ENCODE measurements at places on chromosomes 11 and 22.

GRCh38 chr11:60431251-60431650 lies 1.9 kb downstream of the MS4A5 start:
- no peak for DNase-seq

- no peak for DNase-seq
Observed at GRCh38 chr22:45842291-45842991, 134.5 kb downstream of the WNT7B start.

DNA sequence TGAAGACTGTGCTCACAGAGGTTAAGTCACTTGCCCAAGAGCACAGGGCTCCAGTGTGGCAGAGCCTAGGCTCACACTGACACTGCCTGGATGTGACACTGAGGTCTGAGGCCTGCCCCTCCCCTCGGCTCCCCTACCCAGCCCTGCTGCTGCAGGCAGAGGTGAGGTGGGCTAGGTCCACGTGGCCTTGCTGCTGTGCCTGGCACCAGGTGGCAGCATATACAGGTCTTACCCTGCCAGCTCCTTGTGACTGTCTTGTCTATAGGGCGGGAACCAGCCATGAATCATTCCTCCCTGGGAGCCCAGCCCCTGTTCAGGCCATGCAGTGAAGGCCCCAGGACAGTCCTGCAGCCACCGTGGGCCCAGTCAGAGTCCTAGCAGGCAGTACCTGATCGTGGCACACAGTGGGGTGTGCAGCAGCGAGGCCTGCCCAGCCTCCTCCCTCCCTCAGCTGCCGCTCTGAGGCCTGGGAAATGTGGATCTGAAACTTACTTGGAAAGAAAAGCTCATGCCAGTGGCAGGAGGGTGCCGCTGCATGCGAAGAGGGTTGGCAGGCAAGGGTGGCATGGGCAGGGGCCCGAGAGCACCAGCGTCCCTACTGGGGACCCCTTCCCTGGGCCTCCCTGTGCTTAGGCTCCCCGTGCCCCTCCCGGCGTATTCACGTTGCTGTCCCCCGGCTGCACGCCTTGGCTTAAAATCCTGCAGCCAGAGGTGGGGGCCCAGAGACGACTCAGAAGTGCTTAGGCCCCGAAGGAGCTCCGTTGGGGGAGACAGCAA lies 1.2 kb upstream of the CERK start:
- no peak for DNase-seq

- DNase-seq: no peak
Observed at GRCh38 chr11:28671274-28671673, 563.1 kb downstream of the METTL15 start.

DNA sequence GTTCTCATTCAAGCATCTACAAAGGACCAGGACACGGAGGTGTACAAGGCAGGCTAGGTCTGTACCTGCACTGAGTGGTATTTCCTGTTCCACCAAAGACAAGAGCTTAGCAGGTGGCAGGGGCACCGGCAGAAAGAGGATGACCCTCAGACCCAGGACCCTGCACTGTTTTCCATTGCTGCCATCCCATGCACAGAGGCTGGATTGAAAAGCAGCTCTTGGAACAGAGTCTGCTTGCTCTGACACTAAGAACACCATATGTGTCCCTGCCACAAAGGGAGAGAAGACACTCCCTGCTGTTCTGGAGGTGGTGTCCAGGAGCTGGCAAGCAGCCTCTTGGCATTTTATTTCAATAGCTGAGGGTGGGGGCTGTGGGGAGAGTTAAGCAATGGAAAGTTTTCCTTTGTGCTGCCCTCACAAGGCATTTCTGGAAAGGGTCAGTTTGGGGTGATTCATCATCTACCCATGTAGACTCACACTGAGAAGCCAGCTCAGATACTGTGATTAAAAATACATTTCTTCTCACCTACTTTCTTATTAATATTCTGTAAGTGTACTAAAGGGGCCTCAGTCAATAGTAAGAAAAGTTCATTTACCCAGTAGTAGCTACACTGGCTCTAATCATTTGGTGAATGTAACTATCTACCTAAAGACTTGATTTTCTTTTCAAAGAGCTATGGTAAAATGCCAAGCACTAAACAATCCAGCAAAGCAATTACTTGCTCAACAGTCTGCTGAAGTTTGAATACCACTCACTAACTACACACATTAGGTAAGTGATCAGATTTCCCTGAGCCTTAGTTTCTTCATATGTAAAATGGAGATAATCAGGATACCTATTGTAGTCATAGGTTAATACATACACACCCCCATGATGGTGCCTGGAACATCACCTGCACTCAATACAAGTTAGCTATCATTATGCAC lies 55.2 kb downstream of the SLC1A2 start:
- DNase-seq: no peak

GRCh38 chr11:45922425-45923082 lies at the start of gene LARGE2:
Gene LARGE2, plus strand, starts transcription at chr11:45922656. Its CDS starts 227 bp downstream, at chr11:45922883.
- no peak for DNase-seq

GRCh38 chr22:26751217-26751616 lies 93.8 kb downstream of the MIAT start:
- no peak for DNase-seq

DNA sequence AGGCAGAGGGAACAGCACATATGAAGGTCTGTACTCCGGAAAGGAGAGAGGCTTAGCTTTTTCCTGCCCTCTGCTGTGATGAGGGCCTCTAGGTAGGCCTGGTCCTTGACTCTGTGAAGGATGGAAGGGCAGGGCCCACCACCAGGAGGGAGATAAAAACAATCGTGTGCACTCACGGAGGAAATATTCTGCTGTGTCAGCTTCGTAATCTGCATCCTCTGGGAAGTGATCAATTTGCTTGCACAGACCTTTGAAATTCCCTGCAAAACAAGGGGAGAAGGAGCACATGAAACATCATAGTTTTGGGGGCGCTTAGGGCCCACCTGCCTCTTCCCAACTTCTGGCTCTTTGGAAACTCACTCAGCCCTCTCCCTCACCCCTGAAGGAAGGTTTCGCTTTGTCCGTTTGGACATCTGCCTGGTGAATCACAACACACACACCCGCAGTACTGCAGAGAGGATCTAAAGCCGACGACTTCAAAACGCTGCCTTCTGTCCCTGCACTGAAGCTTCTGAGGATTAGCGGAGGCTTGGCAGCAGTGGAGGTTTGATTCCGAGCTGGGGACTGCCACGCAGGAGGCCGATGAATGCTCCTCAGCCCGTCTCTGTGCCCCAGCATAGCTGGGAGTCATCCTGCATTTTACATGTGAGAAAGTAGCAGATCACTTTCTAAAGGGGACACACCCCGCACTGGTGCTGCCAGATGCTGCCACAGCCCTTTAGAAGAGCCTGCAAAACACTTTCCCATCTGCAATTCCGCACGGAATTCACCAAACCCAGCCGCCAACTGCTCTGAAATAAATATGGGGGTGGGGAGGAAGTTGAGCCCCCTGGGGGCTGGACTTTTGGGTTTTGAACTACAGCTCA lies 58.6 kb upstream of the EIF3D start:
- no peak for DNase-seq

GRCh38 chr11:128660947-128661346 lies 32.9 kb upstream of the FLI1 start:
- DNase-seq: no peak

DNA sequence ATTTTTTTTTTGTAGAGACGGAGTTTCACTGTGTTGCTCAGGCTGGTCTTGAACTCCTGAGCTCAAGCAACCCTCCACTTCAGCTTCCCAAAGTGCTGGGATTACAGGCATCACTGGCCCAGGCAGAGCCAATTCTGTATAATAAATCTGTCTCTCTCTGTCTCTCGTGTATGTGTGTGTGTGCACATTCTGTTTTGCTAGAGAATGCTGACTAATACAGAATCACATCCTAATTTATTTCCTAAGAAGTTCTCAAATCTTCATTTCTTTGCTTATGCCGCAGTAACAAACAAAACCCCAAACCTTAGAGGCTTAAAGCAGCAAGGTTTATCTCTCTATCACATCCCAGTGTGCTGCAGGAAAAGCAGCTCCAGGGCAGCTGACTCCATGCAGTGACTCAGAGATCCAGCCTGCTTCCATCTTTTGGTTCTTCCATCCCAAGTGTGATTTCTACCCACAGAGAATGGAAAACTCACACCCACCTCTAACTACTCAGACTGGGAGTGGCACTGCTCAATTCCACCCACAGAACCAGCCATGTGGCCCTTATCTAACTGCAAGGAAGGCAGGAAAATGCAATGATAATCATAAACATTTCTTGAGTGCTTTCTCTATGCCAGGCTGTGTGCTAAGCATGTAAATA lies 35.1 kb upstream of the LRRC10B start:
- no peak for DNase-seq

- no peak for DNase-seq
Observed at GRCh38 chr11:132405728-132406127, 1035.3 kb downstream of the NTM start.

- no peak for DNase-seq
Observed at GRCh38 chr11:74538680-74539079, 45.2 kb upstream of the LIPT2 start.

DNA sequence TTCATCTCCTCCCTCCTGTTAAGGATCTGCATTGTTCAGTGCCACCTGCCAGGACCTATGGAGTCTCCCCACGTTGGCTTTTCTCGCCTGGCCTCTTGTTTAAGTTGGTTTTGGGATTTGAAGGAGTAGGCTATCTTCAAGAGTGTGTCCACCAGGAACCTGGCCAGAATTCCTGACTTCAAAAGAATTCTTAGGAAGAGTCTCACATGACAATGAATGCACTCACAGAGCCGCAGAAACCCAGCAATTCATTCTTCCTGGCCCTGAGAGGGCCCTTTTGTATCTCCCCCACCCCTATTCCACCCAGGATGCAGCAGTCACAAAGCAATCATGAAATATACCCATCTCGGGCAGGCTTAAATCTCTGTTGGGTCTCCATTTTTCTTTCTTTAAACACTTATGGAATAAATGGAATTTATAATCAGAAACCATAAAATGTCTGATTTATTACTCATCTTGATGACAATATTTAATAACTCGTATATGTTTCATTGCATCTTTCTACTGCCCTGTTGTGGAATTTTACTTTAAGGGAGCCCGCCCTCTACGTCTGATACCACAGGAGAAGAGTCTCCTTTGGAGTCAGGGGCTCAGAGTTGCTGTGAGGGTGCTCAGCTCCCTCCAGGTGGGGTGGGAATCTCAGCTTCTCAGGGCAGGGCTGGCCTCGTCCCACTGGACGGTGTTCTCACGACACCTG lies 507.0 kb downstream of the NTM start:
- no peak for DNase-seq

- DNase-seq: no peak
Observed at GRCh38 chr22:20625270-20625669, 117.9 kb downstream of the MED15 start.

Measured in NCI-H1694 (cell line).